GM12878 (cell line): ENCODE measurements at places on chromosomes 12 and 14. TPM values are rescaled to one million over a fixed set of nuclear protein-coding genes. Genes with fewer than 3 reads are reported as not detected.

SPTB gene
- 0.03 and 0.11 TPM in 2 replicates for total RNA-seq

OTOGL gene
- 0.31 and 0.56 TPM in 2 replicates for total RNA-seq

TCL1B gene
- not detected in 2 replicates for total RNA-seq

CCDC197 gene
- total RNA-seq = not detected in 2 replicates

SOAT2 gene
- 1.6 and 1.9 TPM in 2 replicates for total RNA-seq

TGM1 gene
- 4.6 and 5.9 TPM in 2 replicates for total RNA-seq

EPYC gene
- total RNA-seq = not detected in 2 replicates

SLC25A21 gene
- 0.08 and 0.72 TPM in 2 replicates for total RNA-seq

IFNG-AS1 gene
- 1.1 and 1.3 TPM in 2 replicates for total RNA-seq

HHIPL1 gene
- total RNA-seq = not detected in 2 replicates

SLC25A47 gene
- not detected in 2 replicates for total RNA-seq

PEX5 gene
- total RNA-seq = 29.2 and 31.9 TPM in 2 replicates

RASSF9 gene
- not detected in 2 replicates for total RNA-seq

VWF gene
- 0.23 and 0.53 TPM in 2 replicates for total RNA-seq

CIROP gene
- total RNA-seq = not detected in 2 replicates

LRRK2 gene
- 2.4 and 3.2 TPM in 2 replicates for total RNA-seq

ITGA7 gene
- 2.8 and 3.8 TPM in 2 replicates for total RNA-seq

IL22 gene
- total RNA-seq = not detected in 2 replicates

ENDOU gene
- 0.21 TPM in 1 of 2 replicates, not detected in the other for total RNA-seq

SLC39A2 gene
- not detected in 2 replicates for total RNA-seq

RFC5 gene
- 29.3 and 30.9 TPM in 2 replicates for total RNA-seq

NT5DC3 gene
- total RNA-seq = 10.0 and 10.1 TPM in 2 replicates

POTEG gene
- total RNA-seq = 1.6 and 1.7 TPM in 2 replicates

KRT80 gene
- 0.05 TPM in 1 of 2 replicates, not detected in the other for total RNA-seq

DNAJC22 gene
- total RNA-seq = 0.15 and 0.19 TPM in 2 replicates

FLRT2 gene
- total RNA-seq = 0.03 and 0.05 TPM in 2 replicates

BCL11B gene
- total RNA-seq = 5.3 and 5.5 TPM in 2 replicates

LRP1 gene
- total RNA-seq = 0.93 and 1.1 TPM in 2 replicates

GPR132 gene
- 39.6 and 40.3 TPM in 2 replicates for total RNA-seq

RAP1B gene
- total RNA-seq = 105 and 115 TPM in 2 replicates

OR4K5 gene
- not detected in 2 replicates for total RNA-seq

NRIP2 gene
- not detected in 2 replicates for total RNA-seq

DLK1 gene
- total RNA-seq = 0.85 and 0.87 TPM in 2 replicates

JPH4 gene
- 10.3 and 10.6 TPM in 2 replicates for total RNA-seq

RPL10L gene
- not detected in 2 replicates for total RNA-seq

CLEC4C gene
- 3.7 and 3.8 TPM in 2 replicates for total RNA-seq

BDKRB1 gene
- total RNA-seq = 0.21 TPM in 1 of 2 replicates, not detected in the other

GDF3 gene
- total RNA-seq = not detected in 2 replicates

PLEKHH1 gene
- 0.95 and 1.4 TPM in 2 replicates for total RNA-seq

WSCD2 gene
- not detected in 2 replicates for total RNA-seq

TSPAN11 gene
- 0.05 TPM in 1 of 2 replicates, not detected in the other for total RNA-seq

DAO gene
- not detected in 2 replicates for total RNA-seq

PZP gene
- not detected in 2 replicates for total RNA-seq

MLH3 gene
- 22.4 and 23.8 TPM in 2 replicates for total RNA-seq

TDRD9 gene
- total RNA-seq = not detected in 2 replicates

DDX11 gene
- total RNA-seq = 79.3 and 94.2 TPM in 2 replicates

FGD6 gene
- total RNA-seq = 11.6 and 15.5 TPM in 2 replicates

PTMS gene
- total RNA-seq = 127 and 131 TPM in 2 replicates

CYP46A1 gene
- not detected in 2 replicates for total RNA-seq
